ENCODE measurements at places on chromosomes 5 and 9.
A peak's percentile ranks its signal among the peaks of the same experiment; 100 is the strongest.

DNA sequence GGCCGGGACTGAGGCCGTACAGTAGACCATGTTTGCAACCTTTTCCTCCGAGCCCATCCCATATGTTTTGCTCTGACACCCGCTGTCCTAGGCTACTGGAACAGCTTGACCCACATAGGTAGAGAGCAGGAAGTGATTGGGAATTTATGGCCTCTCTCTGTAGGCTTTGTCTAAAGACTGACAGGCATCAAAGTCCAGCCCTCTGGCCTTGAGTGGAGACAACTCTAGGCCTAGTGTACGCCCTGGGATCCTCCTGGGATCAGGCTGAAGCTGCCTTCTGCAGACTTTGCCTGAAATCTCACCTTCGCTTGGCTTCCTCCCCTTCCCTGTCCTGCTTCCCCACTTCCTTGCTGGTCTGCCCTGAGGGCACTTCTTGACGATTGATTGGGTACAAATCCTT lies 13.6 kb upstream of the AKNA start:
- DNase-seq, result no peak

DNA sequence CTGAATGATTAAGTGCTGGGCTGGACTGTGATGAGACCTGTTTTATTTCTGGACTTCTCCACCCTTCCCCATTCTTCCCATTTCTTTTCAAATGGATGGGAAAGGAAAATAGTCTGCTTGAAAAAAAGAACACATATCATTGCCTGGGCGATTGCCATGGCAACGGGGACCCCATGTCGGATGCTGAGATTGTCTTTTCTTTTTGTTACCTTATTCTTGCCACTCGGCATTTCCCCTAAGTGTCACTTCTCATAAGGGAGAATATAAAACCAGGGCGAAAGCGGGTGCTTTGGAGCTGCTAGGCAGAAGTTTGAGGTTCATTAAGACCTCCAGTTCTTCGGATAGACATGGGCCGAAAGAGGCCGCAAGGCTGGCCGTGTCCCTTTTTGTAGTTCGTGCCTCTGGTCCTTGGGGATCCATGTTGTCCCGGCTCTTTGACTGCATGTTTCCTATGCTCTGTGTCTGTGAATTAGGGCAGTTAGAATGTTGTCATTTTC lies 763 bp downstream of the FGD3 start:
- DNase-seq, result no peak

- no peak for DNase-seq
These were observed 134.6 kb upstream of the VLDLR start for GRCh38 chr9:2486988-2487387.

DNA sequence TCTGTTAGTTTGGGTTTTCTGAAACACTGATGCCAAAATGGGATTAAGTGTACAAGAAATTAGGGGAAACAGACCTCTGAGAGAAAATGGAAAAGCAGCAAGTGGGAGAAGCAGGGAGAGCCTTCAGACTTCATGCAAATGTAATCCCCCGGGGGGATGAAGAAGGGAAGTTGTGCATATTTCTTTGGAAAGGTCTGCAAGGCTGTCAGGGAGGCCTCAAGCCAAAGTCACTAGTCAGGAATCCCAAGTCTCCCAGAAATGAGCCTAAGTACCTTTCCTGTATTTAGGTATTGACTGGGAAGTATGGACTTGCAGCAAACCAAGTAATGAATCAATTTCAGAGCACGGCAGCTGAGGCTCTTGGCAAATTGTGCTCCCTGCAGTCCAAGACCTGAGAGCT lies 2.2 kb downstream of the FTMT start:
- no peak for DNase-seq

DNA sequence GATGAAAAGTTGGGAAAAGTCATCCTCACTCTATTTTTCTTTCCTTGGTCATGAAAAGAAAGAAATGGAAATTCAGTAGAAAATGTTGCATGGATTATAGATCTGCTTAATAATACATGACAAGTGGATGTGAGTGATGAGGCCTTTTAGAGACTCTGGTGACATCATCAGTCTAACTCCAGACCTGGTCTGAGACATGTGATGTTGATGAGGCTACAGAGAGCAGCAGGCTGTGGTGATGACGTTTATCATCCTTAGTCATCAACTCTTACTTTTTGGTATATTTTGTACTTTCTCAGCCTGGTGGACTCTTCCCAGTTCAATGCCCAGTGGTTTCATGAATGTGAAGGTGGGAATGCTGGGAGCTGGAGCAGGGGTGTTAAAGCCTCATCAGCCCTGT lies 116.4 kb downstream of the TTLL11 start:
- no peak for DNase-seq

DNA sequence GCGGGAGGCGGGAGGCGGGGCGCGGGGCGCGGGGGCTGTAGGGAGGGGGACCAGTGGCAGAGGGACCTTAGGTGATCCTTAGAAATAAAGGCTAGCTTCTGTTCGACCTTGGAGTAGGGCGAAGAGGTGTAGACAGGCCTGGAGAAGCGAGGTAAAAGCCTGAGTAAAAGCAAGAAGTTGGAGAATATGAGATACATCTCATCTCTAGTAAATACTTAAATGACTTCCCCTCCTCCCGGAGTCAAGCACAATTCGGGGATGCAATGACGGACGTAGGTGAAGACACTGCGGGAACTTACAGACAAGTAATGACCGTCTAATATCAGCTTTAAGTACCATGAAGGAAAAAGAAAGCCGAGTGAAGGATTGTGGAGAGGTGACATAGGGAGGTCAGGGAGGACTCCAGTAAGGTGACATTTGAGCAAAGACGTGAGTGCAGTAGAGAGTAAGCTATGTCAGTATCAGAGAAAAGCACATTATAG lies 466 bp downstream of the SMC2 start:
- no peak for DNase-seq

GRCh38 chr5:174355208-174355612 lies 309.7 kb downstream of the NSG2 start:
- no peak for DNase-seq

DNA sequence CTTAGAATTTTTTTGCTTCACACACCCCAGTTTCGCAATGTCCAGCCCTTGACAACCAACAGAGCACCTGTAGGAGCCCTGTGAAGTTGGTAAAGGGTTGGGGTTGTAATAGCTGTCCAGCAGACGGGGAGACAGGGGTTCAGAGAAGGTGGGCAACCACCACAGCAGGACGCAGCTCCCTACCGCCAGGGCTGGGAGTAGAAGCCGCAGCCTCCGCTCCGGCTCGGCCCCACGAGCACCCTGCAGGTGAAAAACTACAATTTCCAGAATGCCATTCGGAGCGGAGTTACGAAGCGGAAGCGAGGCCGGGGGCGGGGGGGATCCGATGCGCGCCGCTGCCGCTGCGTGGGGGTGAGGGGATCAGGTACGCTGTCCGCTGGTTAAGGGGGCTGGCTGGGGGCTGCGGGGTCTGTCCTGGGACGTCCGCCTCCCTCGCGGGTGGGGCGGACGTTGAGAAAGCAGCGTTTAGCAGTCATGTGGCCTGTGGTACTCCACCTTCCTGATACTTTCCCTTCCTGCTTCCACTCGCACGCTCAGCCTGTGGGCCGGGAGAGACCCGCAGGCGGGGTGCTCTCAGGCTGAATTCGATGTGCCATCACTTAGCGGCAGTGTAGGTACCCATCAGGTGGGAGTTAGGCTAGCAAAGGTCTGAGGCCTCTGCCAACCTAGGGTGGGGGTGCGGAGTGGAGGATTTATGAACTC lies at the start of gene TRMT10B:
TRMT10B (plus strand) TSS at position 317 of the 702 bp plus-strand sequence. CDS start 8,127 bp downstream, outside the sequence.
- no peak for DNase-seq

GRCh38 chr5:178346607-178347334 lies 114.2 kb upstream of the PHYKPL start:
- peak; percentile 65 for DNase-seq

- no peak for DNase-seq
These were observed 1178.8 kb upstream of the DMAC1 start for GRCh38 chr9:8978334-8978733.

- DNase-seq, result no peak
These were observed 197.9 kb upstream of the NR3C1 start for GRCh38 chr5:143601357-143601756.

GRCh38 chr5:160421625-160422258 lies at the start of gene PTTG1:
Gene PTTG1, plus strand, starts transcription at chr5:160421855. Its CDS starts 458 bp downstream, at chr5:160422313.
- DNase-seq, result peak; percentile 96

- DNase-seq, result no peak
These were observed 7.6 kb downstream of the ARPC5L start for GRCh38 chr9:124869466-124869985.

DNA sequence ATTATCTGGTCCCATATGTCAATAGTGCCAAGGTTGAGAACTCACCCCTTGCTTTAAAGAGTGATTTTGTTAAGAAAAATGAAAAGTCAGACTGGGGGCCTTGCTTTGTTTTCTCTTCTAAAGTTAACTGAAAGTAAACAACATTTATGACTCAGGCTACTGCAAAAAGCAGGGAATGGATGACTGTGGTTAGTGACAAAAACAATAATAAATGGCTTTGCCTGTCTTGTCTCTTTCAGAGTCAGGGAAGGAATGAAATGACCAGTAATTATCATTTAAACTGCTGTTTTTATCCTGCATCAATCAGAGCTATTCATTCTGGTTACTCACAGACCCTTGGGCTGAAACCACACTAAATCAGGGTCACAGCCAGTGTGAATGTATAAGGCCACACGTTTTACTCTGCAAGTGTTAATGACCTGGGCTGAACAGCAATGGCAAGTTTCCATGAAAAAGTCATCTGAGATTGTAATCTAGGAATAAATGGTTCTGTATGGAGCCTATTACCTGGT lies 112.2 kb downstream of the ZNF608 start:
- DNase-seq, result no peak

GRCh38 chr5:10699281-10699874 lies 61.7 kb downstream of the DAP start:
- no peak for DNase-seq

DNA sequence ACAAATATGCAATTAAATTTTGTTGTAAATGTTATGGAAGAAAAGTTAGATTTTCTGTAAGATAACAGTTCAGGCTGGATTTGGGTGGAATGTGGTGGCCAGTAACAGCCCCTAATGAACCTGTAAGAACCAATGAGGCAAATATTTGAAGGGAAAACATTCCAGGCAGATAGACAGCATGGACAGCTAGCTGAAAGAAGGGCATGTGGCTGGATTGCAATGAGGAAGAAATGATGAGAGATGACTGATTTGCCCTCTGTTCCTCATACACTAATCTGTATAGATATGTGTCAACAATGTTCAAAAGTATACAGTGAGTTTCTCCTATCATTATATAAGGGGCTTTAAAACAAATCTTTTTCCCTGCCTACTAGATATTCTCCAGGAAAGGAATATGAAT lies 58.8 kb downstream of the MAN2A1 start:
- DNase-seq, result no peak

DNA sequence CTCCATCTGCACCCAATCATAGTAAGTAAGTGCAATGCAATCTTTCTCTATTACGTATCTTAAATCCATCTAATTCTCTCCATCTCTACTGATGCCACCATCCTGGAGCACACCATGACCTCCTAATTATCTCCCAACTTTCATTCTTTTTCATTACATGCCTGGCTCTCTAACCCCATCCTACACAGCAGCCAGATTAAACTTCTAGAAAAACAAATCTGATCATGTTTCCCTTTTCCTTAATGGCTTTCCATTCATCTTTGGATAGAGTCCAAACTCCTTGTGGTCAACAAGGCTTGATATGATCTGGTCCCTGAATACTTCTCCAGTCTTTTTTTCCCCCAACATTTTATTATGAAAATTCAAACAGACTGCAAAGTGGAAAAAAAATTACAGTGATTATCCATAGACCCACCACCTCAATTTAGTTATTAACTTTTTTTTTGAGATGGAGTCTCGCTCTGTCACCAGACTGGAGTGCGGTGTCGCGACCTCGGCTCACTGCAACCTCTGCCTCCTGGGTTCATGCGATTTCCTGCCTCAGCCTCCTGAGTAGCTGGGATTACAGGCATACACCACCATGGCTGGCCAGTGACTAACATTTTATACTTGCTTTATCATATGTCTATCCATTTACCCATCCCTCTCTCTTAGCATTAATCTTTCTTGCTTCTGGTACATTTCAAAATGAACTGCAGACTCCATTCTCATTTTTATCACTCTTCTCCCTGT lies 5.2 kb downstream of the PPP2R2B start:
- no peak for DNase-seq

- DNase-seq, result no peak
These were observed 5.2 kb downstream of the SLC31A2 start for GRCh38 chr9:113155911-113156588.
